Transverse colon (tissue), 4 donors: ENCODE measurements at places on chromosomes 6 and 20. TPM values are rescaled to one million over a fixed set of nuclear protein-coding genes. Genes with fewer than 3 reads are reported as not detected.

DNA sequence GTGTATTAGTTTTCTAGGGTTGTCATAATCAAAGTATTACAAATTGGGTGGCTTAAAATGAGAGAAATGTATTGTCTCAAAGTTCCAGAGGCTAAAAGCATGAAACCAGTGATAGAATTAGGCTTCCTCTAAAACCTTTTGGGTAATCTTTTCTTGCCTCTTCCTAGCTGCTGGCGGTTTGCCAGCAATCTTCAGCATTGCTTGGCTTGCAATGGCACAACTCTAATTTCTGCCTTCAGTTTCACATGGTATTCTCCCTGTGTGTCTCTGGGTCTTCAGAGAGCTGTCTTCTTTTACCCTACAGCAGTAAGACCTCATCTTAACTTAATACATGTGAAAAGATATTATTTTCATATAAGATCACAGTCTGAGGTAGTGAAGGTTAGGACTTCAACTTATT lies 479.1 kb upstream of the GJE1 start:
- no peaks in the 10 kb centered on the region for H3K27me3 ChIP-seq
- no peaks in the 10 kb centered on the region for H3K36me3 ChIP-seq
- DNase-seq, result no peak
- H3K27ac ChIP-seq, result no peak overlapping the region
- H3K4me1 ChIP-seq, result no peaks in the 10 kb centered on the region

BANF2 gene
- total RNA-seq, result not detected

- H3K4me1 ChIP-seq, result peaks cover 7% of the 10 kb centered on the region
- DNase-seq, result no peak
- H3K36me3 ChIP-seq, result no peaks in the 10 kb centered on the region
- H3K27ac ChIP-seq, result no peak overlapping the region
Observed at GRCh38 chr6:41790045-41790444, 2.6 kb downstream of the TOMM6 start.

CLPSL2 gene
- total RNA-seq, result not detected

DNA sequence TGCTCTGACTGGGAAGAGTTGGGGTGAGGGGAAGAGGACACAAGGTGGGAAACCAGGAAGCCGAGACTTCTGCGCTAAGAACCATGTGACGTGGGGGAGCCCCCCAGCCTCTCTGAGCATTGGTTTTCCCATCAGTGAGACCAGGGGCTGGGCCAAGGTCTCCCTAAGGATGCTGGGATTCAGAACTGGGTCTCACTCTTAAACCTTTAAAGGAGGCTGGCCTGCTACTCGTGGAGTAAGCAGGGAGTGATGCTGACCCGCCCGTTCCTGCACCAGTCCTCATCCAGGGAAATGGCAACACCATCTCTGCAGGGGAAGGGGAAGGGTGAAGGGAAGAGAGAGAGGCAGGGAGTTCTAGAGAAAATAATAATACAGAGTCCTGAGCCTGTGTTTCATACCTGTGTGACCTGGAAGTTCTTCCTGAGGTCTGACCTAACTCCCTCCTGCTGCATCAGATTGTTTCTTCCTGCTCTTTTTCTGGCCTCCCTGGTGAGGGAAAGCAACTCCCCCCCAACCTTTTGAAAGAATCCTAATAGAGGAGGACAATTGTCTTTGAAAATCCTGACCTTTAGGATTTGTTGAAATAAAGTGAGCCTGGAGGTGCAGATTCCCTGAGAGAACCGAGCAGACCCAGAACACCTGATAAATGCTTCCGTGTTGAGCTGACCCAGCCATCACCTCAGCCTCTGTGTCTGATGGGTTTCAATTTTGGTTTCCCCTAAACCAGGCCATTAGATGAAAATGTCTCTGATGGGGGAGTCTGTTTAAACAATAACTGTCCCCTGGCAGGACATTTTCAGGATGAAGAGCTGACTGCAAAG lies 3.0 kb upstream of the GRM4 start:
- H3K27me3 ChIP-seq, result peaks cover 90% of the 10 kb centered on the region
- DNase-seq, result no peak
- H3K27ac ChIP-seq, result no peak overlapping the region
- no peak overlapping the region for H3K4me3 ChIP-seq
- H3K36me3 ChIP-seq, result no peaks in the 10 kb centered on the region
